Kidney (tissue), 22 donors: ENCODE measurements at places on chromosomes 6 and 20. TPM values are rescaled to one million over a fixed set of nuclear protein-coding genes. Genes with fewer than 3 reads are reported as not detected.

The CPXM1 gene
- 5.2 TPM for total RNA-seq

The BPI gene
- 0.16 TPM for total RNA-seq

The FERMT1 gene
- total RNA-seq, result 0.57 TPM

The THEMIS gene
- 3.3 TPM for total RNA-seq

The C20orf141 gene
- total RNA-seq, result not detected

The SEMG1 gene
- total RNA-seq, result not detected

The GPR6 gene
- total RNA-seq, result not detected

The KHDC1L gene
- not detected for total RNA-seq

The HLA-A gene
- 695 TPM for total RNA-seq

The TFAP2B gene
- 25.3 TPM for total RNA-seq

The CHRNA4 gene
- total RNA-seq, result 0.44 TPM

The VGLL2 gene
- not detected for total RNA-seq

The DNPH1 gene
- 74.3 TPM for total RNA-seq

The CEP250 gene
- 25.2 TPM for total RNA-seq

The PPP1R3G gene
- total RNA-seq, result 1.9 TPM

The DEFB124 gene
- 2.5 TPM for total RNA-seq

The PGM3 gene
- 31.8 TPM for total RNA-seq

The ARFGEF2 gene
- 36.9 TPM for total RNA-seq

The SDHAF4 gene
- 14.5 TPM for total RNA-seq

The ID1 gene
- total RNA-seq, result 189 TPM

The PAK5 gene
- 0.13 TPM for total RNA-seq

The GGTLC1 gene
- not detected for total RNA-seq

The PKIG gene
- total RNA-seq, result 71.1 TPM

The SUMO4 gene
- total RNA-seq, result 1.9 TPM
